ENCODE measurements at places on chromosomes 6 and 20.

DNA sequence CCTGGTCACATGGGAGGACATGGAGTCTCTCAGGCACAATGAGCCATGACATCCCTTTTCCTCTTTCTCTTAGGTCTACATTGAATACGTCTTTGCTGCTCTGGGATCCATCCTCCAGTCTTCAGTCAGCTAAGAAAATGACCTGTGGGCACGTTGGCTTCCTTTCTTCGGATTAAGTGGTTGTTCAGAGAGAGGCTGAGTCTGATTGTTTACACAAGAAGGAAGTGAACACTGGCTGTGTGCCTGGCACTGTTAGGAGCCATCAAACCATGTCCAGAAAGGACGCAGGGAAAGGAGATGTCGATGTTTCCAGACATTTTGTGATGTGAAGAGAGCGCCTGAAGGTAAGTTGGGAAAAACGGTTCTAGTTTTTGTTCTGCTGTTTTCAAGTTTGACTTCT lies 309.9 kb upstream of the CDYL start:
- no peak for DNase-seq

GRCh38 chr6:33885132-33886057 lies 81.6 kb upstream of the MLN start:
- DNase-seq, result no peak

DNA sequence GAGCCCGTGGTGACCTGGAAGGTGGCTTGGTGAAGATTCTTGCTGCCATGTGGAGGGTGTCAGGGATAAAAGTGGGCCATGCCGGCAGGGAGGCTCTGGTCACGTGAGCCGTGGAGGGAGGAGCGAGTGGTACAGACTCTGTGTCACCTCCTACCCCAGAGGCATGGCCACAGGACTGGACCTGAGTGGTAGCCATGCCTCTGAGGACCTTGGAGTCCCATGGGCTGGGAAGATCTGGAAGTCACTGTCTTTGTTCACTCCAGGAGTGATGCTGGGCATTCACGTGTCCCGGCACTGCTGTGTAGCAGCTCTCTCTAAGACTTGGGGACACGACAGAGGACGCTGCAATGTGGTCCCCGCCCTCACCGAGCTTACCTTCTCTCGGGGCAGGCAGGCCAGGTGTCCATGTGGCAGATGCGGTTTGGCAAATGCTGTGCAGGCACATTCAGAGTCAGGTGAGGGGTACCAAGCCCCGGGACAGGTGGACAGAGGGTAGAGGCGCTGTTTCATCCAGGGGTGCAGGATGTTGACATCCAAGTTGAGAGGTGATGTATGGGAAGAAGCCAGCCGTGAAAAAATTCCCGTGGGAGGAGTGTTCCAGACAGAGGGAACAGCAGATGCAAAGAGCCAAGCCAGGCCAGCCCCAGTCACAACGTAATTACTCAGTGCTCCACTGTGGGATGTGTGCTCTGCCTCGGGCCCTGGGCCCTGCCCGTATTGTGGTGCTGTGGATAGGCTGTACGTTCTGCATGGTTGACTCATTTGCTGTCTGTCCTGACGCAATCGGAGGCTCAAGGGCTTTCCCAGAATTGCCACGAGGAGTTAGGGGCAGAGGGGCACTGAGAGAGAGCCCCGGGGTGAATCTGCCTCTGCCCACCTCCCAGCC lies 307.8 kb downstream of the TAF4 start:
- DNase-seq, result no peak

DNA sequence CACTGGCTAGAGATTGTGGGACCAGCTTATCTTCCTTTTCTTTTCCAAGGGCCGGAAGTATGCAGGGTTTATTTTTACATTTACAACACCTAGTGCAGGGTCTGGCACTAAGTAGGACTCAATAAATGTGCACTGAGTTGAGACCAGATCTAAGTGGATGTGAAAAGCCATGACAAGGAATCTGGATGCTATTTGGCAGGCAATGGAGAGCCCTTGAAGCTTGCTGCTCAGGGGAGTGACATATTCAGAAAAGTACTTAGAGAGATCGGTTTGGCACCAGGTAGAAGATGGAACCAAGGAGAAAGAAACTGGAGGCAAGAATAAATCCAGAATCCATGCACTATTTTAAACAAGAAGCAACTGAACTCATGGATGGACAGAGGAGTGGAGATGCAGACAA lies 815.8 kb downstream of the MAFB start:
- no peak for DNase-seq

- no peak for DNase-seq
Measured at GRCh38 chr6:17601386-17601703, 1.2 kb downstream of the FAM8A1 start.

GRCh38 chr6:127717384-127717783 lies 140.4 kb downstream of the C6orf58 start:
- no peak for DNase-seq

DNA sequence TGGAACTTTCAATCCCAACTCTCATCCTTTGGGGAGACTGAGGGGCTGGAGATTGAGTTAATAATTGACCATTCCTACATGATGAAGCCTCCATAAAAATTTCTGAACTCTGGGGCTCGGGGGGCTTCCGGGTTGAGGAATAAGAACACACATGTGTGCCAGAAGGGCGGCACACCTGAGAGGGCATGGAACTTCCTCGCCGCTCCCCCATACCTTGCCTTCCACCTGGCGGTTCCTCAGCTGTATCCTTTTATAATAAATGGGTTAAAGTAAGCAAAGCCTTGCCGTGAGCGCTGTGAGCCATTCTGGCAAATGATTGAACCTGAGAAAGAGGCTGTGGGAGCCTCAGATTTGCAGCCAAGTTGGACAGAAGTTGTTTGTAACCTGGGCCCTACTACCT lies 164.8 kb downstream of the LY86 start:
- DNase-seq, result no peak

GRCh38 chr6:79334674-79335073 lies 100.2 kb upstream of the HMGN3 start:
- no peak for DNase-seq

DNA sequence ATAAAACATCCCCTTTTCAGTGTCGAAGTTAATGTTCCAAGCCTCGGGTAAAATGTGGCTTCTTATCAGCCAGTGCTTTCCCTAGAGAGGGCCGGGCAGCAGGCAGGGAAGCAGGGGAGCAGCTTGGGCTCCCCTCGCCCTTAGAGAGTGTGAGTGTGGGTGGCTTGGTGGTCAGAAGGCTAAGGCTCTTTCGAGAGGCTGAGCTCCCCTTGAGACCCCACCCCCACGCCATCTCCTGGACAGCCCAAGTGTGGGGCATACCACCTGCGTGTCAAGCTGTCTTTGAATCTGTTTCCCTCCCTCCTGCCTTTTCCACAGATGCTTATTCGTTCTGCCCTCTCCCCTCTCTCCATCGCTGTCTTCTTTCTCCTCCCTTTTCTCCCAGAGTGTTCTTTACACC lies 95.1 kb upstream of the FOXP4 start:
- no peak for DNase-seq

GRCh38 chr20:46312075-46312944 lies 4.0 kb upstream of the CDH22 start:
- DNase-seq, result no peak

DNA sequence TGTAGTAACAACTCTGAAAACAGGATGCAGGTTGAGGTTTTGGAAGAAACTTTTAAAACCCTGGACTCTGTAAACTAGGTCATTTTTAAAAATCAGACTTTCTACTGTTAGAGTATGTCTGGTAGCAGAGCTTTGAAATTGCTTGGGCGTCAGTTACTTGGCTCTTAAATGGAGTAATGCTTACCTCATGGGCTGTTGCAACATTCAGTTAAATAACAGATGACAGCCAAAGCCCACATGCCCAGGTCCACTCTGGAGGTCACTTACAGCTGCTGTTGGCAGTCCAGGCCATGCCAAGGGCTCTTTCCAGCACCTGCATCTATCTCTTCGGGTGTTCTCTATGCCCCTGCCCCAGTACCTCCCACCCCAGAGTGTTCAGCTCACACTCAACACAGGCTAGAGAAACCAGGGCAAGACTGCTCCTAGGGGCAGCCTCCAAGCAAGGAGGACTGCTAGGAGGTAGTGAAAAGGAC lies 96.4 kb downstream of the BANF2 start:
- no peak for DNase-seq

- DNase-seq, result no peak
Measured at GRCh38 chr6:98724537-98724936, 109.8 kb upstream of the POU3F2 start.

DNA sequence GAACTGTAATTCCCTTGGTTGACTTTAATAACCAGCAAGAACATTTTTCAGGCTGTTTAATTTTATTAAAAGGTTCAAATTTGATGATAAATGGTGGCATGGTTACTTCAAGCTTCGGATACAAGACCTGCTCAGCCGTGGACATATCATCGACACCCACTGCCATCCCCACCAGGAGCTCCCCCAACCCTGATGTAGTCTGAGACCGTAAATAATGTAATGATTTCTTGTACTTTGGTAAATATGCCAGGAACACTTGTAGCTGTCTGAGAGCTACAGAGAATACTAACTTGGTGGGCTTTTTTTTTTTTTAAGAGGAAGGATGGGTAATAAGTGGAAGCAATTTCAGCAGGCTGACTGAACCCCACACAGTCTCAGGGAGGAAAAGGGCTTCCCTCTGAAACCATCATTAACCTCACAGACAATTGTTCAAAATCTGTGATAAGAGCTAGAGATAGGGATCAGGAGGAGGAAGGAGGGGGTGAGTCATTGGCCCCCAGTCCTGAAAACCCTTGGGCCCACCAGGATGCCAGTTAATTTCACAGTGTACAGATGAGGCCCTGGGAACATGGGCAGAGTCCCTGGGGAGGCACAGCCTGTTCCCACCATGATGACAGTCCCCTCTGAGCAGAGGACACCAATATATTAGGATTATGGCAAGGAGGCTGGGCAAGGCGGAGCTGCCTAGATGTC lies 56.0 kb downstream of the APCDD1L start:
- DNase-seq, result no peak

DNA sequence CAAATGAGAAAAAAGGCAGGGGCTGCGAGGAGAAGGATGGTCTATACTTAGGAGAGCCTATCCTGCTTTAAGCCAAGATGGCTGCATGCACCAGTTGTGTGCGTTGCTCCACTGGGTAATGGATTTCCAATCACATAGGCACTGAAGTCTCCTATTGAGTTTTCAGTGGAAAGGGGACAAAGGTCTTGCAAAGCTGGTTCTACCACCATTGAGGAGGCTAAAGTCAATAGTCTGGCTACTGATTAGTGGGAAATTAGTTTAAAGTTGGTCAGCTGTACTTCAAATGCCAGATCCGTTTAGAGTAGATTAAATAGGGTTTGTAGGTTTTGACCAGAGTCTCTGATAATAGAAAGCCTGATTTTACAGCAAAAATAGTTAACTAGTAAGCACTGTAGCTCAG lies 104.9 kb downstream of the SESN1 start:
- DNase-seq, result no peak

- DNase-seq, result no peak
Measured at GRCh38 chr6:37920667-37921066, 101.1 kb downstream of the ZFAND3 start.

GRCh38 chr6:24010133-24010532 lies 115.9 kb upstream of the NRSN1 start:
- DNase-seq, result no peak

GRCh38 chr6:97917369-97917768 lies 634.4 kb upstream of the MMS22L start:
- DNase-seq, result no peak

DNA sequence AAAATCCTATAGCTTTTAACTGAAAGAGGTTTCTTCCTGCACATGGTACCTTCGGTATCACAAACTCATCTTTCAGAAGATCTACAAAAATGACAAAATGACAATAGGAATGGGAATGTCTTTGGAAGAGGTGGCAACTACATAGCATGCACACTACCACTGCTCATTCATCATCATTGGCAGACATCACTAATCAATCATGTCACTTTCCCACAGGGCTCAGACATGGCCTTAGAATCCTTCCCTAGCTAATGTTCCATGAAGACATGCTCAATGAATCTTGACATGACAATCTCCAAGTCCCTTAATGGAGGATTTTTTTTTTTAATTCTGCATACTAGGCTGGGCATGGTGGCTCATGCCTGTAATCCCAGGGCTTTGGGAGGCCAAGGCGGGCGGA lies 3.2 kb upstream of the PGC start:
- no peak for DNase-seq

GRCh38 chr6:94600636-94601035 lies 976.7 kb upstream of the MANEA start:
- no peak for DNase-seq

DNA sequence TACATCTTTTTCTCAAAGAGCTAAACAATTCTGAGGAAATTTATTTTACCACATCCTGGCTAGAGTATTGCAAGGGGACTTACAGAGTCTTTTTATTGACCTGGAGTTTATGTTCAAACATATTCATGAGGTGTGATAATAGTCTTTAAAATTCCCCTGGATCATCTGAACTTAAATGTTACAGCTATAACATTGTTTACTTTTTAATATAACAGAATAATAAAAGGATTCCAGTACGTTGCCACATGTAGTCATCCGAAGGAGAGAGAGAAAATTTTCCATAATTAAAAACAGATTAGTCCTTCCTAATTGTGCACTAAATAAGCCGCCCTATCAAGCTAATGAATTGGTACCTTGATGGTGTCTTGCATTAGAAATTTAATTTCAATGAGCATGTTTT lies 765.4 kb upstream of the MAP3K7 start:
- no peak for DNase-seq
